Neural cell (in vitro differentiated cells): ENCODE measurements at places on chromosomes 3 and 15. TPM values are rescaled to one million over a fixed set of nuclear protein-coding genes. Genes with fewer than 3 reads are reported as not detected.

PTX3 gene
- 0.57 and 3.6 TPM in 2 replicates for polyA plus RNA-seq

CEMIP gene
- 0.04 and 0.06 TPM in 2 replicates for polyA plus RNA-seq

ZPLD1 gene
- 0.50 TPM in 1 of 2 replicates, not detected in the other for polyA plus RNA-seq

CHAC1 gene
- 3.6 and 7.0 TPM in 2 replicates for polyA plus RNA-seq

SATB1 gene
- 16.0 and 16.9 TPM in 2 replicates for polyA plus RNA-seq

CMTM6 gene
- polyA plus RNA-seq, result 10.1 and 12.8 TPM in 2 replicates

ASB14 gene
- 0.51 TPM in 1 of 2 replicates, not detected in the other for polyA plus RNA-seq

SLC4A7 gene
- 88.9 and 96.9 TPM in 2 replicates for polyA plus RNA-seq

MAP6D1 gene
- polyA plus RNA-seq, result 2.8 and 3.1 TPM in 2 replicates

GJD2 gene
- polyA plus RNA-seq, result 3.2 and 4.6 TPM in 2 replicates

COL6A5 gene
- polyA plus RNA-seq, result not detected in 2 replicates

CCR9 gene
- polyA plus RNA-seq, result not detected in 2 replicates

XRN1 gene
- 21.1 and 24.8 TPM in 2 replicates for polyA plus RNA-seq

UROC1 gene
- polyA plus RNA-seq, result not detected in 2 replicates

MYO5C gene
- 0.44 and 0.77 TPM in 2 replicates for polyA plus RNA-seq

CKMT1A gene
- polyA plus RNA-seq, result 8.7 and 14.0 TPM in 2 replicates

SPSB4 gene
- polyA plus RNA-seq, result 6.1 and 7.7 TPM in 2 replicates

MYD88 gene
- 0.14 TPM in 1 of 2 replicates, not detected in the other for polyA plus RNA-seq

TNFSF10 gene
- polyA plus RNA-seq, result not detected in 2 replicates

BCHE gene
- 2.0 and 2.6 TPM in 2 replicates for polyA plus RNA-seq

SMCO1 gene
- not detected in 2 replicates for polyA plus RNA-seq

THSD4 gene
- polyA plus RNA-seq, result 0.46 and 1.3 TPM in 2 replicates

GOLGA8S gene
- polyA plus RNA-seq, result not detected in 2 replicates

CNTN6 gene
- 1.7 and 1.8 TPM in 2 replicates for polyA plus RNA-seq

GATM gene
- 13.3 and 15.8 TPM in 2 replicates for polyA plus RNA-seq

XYLB gene
- 0.50 and 1.8 TPM in 2 replicates for polyA plus RNA-seq

CPNE9 gene
- polyA plus RNA-seq, result 0.32 TPM in 1 of 2 replicates, not detected in the other

CCR1 gene
- polyA plus RNA-seq, result not detected in 2 replicates
